Panc1 (cell line): ENCODE measurements at places on chromosomes 1 and 21. TPM values are rescaled to one million over a fixed set of nuclear protein-coding genes. Genes with fewer than 3 reads are reported as not detected.

DNA sequence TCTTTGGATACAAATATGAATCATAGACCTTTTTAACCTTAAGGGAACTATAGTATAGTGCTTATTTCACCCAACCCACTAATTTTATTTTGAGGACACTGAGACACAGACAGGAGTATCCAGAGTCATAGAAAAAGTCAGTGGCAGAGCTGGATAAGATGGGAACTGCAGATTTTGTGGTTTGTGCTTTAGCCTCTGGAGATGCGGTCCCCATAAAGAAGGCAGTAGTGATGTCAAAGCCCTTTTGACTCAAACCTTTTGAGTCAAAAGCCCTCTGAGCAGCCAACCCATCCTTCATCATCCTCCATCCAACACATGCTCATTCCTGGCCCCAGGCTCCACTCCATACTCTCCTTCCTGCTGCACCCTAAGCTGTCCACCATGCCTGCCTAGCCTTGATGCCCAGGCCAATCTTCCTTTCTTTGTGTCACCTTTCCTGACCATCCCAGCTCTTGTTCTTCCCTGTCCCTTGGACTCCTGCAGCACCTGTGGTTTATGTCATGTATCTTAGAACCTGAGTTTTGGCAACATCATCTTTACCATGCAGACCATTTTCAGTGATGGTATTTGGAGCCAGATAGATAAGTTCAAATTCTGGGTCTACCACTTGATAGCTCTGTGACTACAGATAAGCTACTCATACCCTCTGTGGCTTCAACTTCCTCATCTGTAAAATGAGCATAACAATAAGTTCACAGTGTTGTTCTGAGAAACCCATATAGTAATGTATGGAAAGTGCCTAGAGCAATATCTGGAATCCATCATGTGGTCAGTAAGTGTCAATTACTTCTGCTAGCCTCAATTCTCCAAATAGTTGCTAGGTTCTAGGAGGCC, 20.1 kb downstream of the SLAMF1 start:
- H3K4me3 ChIP-seq, result no peak overlapping the region
- DNase-seq, result no peak
- no peaks in the 10 kb centered on the region for H3K36me3 ChIP-seq
- H3K27ac ChIP-seq, result no peak overlapping the region

Gene TMPRSS3
- total RNA-seq, result not detected

Gene UTS2
- not detected for total RNA-seq

DNA sequence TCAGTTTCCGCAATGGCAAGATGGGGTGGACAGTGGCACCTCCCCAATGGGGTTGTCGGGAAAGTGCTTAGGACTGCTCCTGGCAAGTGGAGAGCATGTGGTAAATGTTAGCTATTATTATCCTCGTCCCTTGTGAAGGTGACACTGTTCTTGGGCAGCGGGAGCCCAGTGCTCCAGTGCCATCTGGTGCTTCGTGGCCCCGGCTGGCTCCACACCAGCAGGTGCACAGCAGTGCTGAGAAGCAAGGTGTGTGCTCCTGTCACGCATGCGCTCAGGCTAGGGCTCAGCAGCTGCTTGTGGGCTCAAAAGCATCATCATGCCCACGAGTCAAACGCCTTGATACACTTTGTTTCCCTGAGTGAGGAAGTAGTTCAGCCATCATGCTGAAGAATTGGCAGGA, 24.9 kb upstream of the KCNC4 start:
- peaks cover 5% of the 10 kb centered on the region for H3K4me1 ChIP-seq
- no peak overlapping the region for H3K4me3 ChIP-seq
- no peaks in the 10 kb centered on the region for H3K27me3 ChIP-seq
- no peak overlapping the region for H3K27ac ChIP-seq
- DNase-seq, result no peak
- no peaks in the 10 kb centered on the region for H3K36me3 ChIP-seq

- H3K36me3 ChIP-seq, result no peaks in the 10 kb centered on the region
- no peaks in the 10 kb centered on the region for H3K4me1 ChIP-seq
- no peak overlapping the region for H3K27ac ChIP-seq
- no peak for DNase-seq
Measured at GRCh38 chr21:35905096-35905962, 155.0 kb downstream of the SETD4 start.

DNA sequence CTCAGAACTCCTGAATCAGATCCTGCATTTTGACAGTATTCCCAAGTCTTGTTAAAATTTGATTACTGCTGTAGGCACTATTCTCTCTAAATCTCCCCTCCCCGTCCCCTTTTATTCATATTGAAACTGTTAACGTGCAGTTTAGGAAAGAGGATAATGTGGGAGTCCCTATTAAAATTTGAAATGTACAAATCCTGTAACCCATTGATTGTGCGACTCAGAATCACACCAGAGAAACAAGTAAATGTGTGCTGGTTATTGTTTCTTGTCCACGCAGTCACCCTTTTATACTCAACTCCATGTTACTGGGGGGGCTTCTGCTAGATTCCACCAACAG, 584 bp upstream of the LTN1 start:
- peak overlapping the region; percentile 87 for H3K27ac ChIP-seq
- DNase-seq, result no peak
- H3K4me3 ChIP-seq, result peak overlapping the region; percentile 97
- no peaks in the 10 kb centered on the region for H3K27me3 ChIP-seq
- peaks cover 5% of the 10 kb centered on the region; the same call in 1 of the 2 replicates for H3K4me1 ChIP-seq

- DNase-seq, result no peak
- H3K4me1 ChIP-seq, result no peaks in the 10 kb centered on the region
- no peaks in the 10 kb centered on the region for H3K27me3 ChIP-seq
- no peak overlapping the region for H3K27ac ChIP-seq
- no peak overlapping the region for H3K4me3 ChIP-seq
Measured at GRCh38 chr21:43574741-43575472, 84.4 kb downstream of the HSF2BP start.

Gene RGS8
- not detected for total RNA-seq

GRCh38 chr1:91895832-91896556, 10.0 kb upstream of the TGFBR3 start:
- no peak overlapping the region for H3K4me3 ChIP-seq
- no peak for DNase-seq
- H3K36me3 ChIP-seq, result no peaks in the 10 kb centered on the region
- no peak overlapping the region for H3K27ac ChIP-seq

Gene OR2T35
- not detected for total RNA-seq

GRCh38 chr1:109959974-109960744, 24.4 kb upstream of the AHCYL1 start:
- H3K36me3 ChIP-seq, result no peaks in the 10 kb centered on the region
- H3K4me1 ChIP-seq, result peaks cover 47% of the 10 kb centered on the region
- H3K4me3 ChIP-seq, result no peak overlapping the region
- H3K27ac ChIP-seq, result peak overlapping the region; percentile 100
- H3K27me3 ChIP-seq, result no peaks in the 10 kb centered on the region
- peak; percentile 89 for DNase-seq
